SK-N-MC (cell line): ENCODE measurements at places on chromosomes 1 and 21.

- no peak for DNase-seq
Observed at GRCh38 chr1:158055854-158056253, 62.4 kb downstream of the KIRREL1 start.

- no peak for DNase-seq
Observed at GRCh38 chr1:202858331-202858730, 30.6 kb downstream of the RABIF start.

DNA sequence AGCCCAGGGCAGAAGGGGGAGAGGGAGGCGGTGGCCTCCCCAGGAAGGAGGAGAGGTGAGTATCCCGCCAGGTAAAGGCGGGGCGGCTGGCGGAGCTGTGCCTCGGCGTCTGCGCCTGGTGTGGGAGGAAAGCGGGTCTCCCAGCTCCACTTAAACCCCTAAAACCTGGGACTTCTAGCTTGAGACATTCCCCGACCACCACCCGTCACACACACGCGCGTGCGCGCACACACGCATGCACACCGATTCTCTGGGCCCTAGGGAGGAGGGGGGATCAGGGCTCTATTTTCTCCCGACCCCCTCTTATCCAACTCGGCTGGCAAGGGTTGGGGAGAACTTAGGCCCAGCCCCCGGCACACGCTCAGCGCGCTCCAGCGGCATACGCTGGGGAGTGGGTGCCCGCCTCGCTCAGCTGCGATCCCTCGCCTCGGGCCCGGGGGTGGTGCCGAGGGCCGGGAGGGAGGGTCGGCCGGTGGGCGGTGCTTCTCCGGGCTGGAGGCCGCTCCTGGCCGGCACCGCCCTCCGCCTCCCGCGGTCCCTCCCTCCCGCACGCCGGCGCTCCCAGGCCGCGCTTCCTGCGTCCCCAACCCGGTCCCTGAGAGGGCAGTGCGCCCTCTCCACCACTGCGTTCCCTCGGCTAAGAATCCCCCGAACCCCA lies at the start of gene TMEM51:
Gene TMEM51 (plus strand): TSS at position 564 of the 658 bp plus-strand sequence. CDS start 61,341 bp downstream, outside the sequence.
- no peak for DNase-seq

DNA sequence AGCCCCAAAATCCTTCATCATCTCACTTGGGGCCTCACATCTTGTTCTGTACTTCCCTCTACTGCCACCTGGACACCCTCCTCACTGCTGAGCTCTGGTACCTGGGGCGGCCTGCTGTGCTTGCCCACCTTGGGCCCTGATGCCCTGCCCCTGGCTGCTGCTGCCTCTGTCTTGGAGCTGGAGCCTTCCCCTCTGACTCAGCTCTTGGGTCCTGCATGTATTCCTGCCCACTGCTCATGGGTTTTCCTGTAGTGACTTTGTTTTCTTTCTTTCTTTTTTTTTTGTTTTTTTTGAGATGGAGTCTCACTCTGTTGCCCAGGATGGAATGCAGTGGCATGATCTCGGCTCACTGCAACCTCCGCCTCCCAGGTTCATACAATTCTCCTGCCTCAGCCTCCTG lies 37.5 kb downstream of the TRAPPC10 start:
- no peak for DNase-seq

- no peak for DNase-seq
Observed at GRCh38 chr1:117167402-117167801, 43.3 kb downstream of the VTCN1 start.

DNA sequence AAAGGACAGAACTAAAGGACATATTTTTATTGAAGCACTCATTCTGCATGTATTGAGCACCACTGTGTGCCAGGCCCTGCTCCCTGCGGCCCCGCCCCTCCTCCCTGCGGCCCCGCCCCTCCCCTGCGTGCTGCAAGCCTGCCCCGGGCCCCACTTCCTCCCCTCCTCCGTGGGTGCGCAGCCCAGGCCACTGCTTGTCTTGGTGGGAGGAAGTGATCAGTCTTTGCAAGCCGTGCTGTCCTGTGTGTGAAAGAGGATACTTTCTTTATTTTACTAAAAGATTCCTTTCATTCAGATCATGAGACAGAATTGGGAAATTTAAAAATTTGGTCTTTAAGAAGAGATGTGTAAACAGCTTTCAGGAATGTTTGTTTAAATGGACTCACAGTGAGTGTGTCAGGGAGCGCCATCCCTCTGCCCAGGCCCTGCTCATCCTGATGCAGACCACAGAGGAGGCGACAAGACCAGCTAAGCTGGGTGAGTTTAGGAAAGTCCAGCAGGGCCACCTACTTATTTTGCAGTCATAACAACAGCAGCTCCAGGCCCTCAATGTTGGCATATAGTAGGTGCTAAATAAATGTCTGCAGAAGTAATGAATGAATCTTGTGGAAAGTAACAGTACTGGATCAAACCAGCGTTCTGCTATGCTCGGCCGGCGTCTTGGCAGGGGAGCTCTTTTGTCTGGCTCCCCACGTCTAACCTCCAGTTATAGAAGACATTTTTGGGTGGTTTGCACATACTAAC lies 88.3 kb upstream of the SELENON start:
- DNase-seq: no peak

GRCh38 chr1:153610334-153610733 lies 2.6 kb downstream of the S100A16 start:
- no peak for DNase-seq

GRCh38 chr1:155091071-155092051 lies 12.7 kb downstream of the EFNA3 start:
- DNase-seq: no peak

- no peak for DNase-seq
Observed at GRCh38 chr21:25381936-25382452, 225.3 kb downstream of the MRPL39 start.

GRCh38 chr1:172812118-172812517 lies 153.2 kb downstream of the FASLG start:
- no peak for DNase-seq

DNA sequence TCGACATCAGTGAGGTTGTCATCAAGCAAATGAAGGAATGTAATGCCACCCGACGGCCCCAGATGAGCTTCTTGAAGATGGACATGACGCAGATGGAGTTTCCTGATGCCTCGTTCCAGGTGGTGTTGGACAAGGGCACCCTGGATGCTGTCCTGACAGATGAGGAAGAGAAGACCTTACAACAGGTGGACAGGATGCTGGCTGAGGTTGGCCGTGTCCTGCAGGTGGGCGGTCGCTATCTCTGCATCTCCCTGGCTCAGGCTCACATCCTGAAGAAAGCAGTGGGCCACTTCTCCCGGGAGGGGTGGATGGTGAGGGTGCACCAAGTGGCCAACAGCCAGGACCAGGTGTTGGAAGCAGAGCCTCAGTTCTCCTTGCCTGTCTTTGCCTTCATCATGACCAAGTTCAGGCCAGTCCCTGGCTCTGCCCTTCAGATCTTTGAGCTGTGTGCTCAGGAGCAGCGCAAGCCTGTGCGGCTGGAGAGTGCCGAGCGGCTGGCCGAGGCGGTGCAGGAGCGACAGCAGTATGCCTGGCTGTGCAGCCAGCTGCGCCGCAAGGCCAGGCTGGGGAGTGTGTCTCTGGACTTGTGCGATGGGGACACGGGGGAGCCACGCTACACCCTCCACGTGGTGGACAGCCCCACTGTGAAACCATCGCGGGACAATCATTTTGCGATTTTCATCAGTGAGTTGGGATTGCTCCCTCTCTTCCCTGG lies 2.5 kb downstream of the METTL13 start:
- DNase-seq: no peak

GRCh38 chr1:209653915-209654351 lies 1.7 kb upstream of the LAMB3 start:
- no peak for DNase-seq

DNA sequence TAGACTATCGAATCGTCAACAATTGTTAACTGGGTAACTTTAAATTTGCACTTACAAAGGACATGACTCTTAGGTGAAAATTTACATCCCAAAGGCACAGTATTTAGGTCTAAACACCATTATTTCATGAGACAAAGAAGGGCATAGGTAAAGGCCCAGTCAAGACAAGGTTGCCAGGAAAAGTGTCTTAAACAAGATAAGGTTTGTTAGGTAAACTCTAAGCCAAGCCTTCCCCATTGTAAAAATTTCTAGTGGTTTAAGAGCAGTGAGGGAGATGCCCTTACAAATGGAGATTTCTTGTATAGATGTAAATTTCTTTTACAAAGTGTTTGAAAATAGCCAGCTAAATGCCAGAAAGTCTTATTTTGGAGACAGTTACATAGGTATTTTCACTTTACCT lies 36.9 kb upstream of the FNBP1L start:
- DNase-seq: no peak

- DNase-seq: no peak
Observed at GRCh38 chr1:248884632-248885295, 21.3 kb upstream of the PGBD2 start.

GRCh38 chr1:182032251-182032650 lies 29.3 kb downstream of the ZNF648 start:
- DNase-seq: no peak

DNA sequence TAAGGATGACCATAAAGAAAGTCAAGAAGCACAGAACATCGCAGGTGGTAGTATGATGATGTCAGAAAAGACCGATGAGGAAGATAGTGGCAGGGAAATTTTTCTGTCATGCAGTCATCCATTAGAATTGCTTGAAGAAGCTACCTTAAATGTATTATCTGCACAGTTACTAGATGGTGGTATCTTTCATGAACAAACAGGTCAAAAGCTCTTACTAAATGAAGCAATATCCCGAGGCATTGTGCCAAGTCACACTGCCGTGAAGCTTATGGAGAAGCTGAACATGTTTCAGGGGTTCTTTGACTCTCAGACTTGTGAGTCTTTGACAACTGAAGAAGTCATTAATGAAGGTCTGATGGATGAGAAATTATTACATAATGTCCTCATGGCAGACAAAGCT lies 128.8 kb downstream of the MACF1 start:
- no peak for DNase-seq

GRCh38 chr1:81513796-81514354 lies 286.9 kb upstream of the ADGRL2 start:
- no peak for DNase-seq

DNA sequence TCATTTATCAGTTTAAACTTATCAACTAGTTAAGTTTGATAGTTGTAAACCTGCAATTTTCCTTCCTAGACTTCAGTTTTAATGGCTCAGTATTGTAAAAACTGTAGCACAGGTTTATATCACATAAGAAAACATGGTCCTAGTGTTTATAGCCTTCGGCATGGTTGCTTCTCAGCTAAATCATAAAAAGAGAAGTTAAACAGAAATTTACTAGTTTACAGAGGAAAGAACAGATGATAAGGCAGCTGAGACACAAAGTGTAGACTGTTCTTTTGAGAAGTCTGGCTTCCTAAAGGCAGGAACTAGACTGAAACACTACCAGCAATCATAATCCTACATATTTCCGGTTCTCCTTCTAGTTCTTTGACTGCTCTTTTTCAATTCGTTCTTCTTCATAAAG lies 39.8 kb downstream of the WNT2B start:
- DNase-seq: no peak

DNA sequence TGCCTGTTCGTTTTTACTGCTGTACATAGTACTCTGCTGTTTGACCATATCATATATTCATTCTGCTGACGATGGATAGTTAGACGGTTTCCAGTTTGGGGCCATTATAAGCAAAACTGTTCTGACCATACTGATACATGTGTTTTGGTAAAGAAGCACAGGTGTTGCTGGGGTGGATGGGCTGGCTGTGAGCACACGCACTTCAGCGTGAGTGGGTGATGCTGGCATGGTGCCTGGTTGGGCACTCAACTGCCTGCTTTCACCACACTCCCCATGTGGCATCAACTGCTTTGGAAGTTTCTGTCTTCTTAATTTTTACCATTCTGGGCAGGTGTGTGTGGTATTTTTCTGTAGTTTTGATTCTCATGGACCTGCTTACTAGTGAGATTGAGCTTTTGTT lies 37.3 kb downstream of the ADARB1 start:
- DNase-seq: no peak

- peak; percentile 48 for DNase-seq
Observed at GRCh38 chr1:237851210-237851845, 39.4 kb downstream of the ZP4 start.

DNA sequence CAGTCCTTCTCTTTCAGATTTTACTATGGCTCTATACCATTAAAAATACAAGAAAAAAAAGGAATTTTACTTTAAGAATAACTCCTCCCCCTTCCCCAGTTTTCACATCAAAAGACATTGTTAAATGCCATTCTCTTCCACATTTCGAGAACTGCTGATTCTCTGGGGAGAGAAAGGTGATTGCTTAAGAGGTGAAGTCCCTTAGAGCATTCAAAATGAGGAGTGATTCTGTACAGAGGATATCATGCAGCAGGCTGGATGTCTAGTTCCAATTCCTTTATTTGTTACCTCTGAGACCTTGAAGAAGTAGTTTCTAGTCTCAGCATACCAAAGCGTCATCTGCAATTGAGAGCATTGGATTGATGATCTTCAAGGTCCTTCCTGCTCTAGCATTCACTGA lies 46.9 kb downstream of the FMO3 start:
- DNase-seq: no peak

DNA sequence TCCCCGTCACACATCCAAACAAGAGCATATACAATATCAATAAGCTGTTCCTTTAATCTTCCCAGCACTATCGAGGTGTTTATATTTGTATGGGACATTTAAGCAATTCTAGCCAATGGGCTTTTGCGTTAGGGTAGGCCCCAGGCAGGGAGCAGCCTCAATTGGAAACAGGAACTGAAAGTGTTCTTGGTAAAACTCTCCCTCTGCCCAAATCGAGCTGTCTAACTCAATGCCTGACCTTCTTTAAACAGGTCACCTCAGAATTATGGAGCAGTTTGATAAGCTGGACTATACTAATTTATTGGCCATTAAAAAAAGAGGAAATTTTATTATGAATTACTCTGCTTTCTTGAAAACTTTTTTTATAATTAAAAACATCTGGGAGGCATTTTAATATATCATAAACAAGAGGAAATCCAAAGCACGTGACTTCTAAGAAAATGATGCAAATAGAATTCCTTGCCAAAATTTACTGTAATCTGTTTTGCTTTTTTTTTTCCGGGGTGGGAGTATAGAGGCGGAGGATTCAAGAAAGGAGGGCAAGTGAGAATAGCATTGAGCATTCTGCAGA lies 498.1 kb downstream of the LMO4 start:
- peak; percentile 86 for DNase-seq
